BE2C (cell line): ENCODE measurements at places on chromosomes 6 and 20.

- DNase-seq, result peak; percentile 60
These were observed 34.3 kb upstream of the ZBP1 start for GRCh38 chr20:57654363-57654997.

GRCh38 chr6:129350278-129350677, 359.7 kb downstream of the ARHGAP18 start:
- DNase-seq, result no peak

GRCh38 chr6:106608080-106608668, 21.1 kb downstream of the RTN4IP1 start:
- peak; percentile 43 for DNase-seq

DNA sequence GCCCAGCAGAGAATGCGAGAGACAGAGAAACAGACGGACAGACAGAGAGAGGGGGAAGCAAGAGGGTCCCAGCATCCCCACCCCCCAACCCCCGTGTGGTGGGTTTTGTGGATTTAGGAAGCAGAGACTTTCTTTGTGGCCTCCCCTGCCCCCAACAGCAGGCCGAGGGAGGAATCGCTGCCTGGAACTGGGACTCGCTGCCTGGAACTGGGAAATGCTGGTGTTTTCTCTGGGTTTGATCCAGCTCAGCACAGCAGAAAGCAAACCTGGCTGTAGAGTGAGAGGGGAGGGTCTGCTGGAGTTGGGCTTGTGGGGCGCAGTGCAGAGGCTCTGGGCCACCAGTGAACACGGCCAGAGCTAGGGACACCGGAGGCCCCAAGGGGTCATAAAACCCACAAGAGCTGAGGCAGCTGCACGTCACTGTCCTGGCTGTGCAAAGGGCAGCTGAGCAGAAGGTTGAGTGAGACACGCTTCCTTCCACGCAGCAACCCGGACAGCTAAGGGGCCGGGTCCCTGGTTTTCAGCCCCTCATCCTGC, 181.8 kb downstream of the TAF4 start:
- no peak for DNase-seq

GRCh38 chr6:100426744-100427338, 37.9 kb downstream of the SIM1 start:
- no peak for DNase-seq

DNA sequence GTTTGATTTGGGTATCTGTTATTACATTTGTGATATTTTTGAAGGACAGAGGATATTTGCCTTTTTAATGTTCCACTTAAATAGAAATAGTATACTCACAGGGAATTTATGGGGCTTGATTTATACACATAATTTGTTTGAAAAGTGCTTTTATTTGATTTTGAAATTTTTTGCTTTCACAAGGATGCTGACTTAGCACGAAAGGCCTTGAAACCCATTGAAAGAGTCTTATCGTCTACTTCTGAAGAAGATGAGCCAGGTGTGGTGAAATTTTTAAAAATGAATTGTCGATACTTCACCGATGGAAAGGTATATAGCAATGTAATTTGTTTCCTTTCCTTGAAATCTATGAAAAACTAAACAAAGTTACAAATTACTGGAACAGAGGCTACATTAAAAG, 74.3 kb upstream of the HINT3 start:
- DNase-seq, result no peak

DNA sequence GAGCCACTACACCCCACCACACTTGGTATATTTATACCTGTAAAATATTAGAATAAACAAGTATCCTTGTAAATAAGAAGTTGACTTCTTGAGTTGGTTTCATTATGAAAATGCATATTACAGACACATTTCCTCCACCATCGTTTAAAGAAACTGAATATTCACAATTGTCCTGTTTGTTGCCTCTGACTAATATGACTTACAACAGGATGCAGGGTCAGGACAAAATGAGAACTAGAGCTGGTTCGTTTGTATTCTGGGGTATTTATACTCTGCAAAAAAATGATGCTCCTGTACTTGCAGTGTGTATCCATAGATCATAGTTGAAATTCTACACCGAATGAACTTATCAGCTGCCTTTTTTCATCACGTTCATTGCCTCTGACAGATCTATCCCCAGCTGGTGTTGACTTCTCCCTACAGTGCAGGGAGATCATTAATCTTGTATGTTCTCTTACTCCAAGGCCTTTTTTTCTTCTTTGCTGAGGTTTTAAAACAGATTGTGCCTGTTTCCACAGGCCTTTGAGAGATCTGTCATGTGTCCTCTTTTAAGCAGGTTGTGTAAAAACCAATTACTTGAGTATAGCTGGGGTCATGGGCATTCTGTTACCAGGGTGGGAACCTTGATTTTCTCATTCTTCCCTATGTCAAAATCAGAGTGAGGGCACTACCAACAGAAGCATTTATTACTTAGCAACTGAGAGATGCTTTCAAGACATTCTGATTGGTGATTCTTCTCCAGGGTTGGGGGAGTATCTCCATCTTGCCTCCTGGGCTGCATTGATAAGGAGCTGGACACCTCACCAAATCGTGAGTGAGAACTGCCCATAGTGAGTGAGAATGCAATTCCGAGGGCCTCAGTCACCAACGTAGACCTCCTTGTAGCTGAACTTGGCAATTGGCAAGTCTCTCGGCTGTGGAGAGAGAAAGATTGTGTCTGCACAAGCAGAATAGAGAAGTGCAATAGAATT, 78.8 kb upstream of the CD83 start:
- DNase-seq, result no peak

DNA sequence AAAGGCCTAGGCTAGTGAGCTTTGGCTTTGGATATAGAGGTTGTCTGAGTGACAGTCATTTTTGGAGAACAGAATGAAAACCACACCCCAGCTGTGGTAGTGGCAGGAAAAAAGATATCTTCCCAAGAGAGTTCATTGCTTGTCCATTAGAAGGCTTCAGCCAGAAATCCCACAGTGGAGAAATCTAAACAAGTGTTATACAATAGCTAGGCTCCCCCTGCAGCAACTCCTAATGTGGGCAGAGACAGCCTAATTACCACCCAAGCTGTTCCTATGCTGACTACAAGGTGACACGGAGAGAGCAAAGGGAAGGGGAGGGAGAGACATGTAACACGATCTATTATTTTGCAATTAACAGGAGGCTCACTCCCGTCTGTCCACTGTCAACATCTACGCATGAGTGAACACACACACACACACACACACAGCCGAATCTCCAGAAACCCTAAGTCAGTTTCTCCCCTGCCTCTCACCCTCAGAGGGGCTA, 147.5 kb upstream of the TCF21 start:
- no peak for DNase-seq

GRCh38 chr20:21554985-21555384, 41.1 kb upstream of the NKX2-2 start:
- no peak for DNase-seq

GRCh38 chr6:150751296-150751695, 114.2 kb upstream of the MTHFD1L start:
- DNase-seq, result no peak

GRCh38 chr6:113464960-113465359, 392.2 kb upstream of the MARCKS start:
- DNase-seq, result no peak

GRCh38 chr6:31877651-31878161, 1.1 kb downstream of the SLC44A4 start:
- DNase-seq, result no peak

- DNase-seq, result peak; percentile 39
These were observed 154.5 kb downstream of the MYLK4 start for GRCh38 chr6:2596222-2596621.

- no peak for DNase-seq
These were observed 618.7 kb downstream of the PKHD1 start for GRCh38 chr6:51468704-51469103.

GRCh38 chr6:157123234-157123633, 200.1 kb downstream of the TMEM242 start:
- DNase-seq, result no peak

DNA sequence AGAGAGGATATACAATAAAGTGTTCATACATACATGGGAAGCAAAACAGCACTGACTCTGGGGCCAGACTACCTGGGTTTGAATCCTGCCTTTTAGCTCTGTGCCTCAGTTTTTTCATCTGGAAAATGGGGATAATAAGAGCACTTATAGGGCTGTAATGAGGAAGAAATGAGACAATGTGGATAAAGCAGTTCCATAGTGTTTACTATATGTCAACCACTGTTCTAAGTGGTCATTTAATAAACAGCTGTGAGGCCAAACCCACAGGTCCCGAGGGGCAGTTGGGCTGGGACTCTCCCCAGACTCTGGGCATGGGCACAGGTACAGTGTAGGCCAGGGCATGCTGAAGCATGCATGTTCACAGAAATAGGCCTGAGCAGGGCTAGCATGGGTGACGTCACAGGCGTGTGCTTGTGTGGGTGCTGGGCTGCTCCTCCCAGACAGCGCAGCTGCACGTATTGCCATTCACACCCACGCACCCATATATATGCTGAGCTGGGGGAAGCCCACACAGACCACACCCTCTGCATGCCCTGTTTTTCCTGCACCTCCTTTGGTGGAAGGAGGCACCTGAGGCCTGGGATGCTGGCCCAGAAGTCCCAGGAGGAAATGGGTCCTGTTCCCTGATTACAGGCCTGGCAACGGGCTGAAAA, 3.5 kb upstream of the PLCG1 start:
- DNase-seq, result no peak

- DNase-seq, result no peak
These were observed 4.9 kb downstream of the GPR31 start for GRCh38 chr6:167152862-167153261.

- peak; percentile 38 for DNase-seq
These were observed at the start of gene RGL2 for GRCh38 chr6:33298773-33299236. Gene RGL2 (minus strand): TSS chr6:33298942. CDS start chr6:33298610, 332 bp downstream.

- no peak for DNase-seq
These were observed 30.2 kb downstream of the TGM3 start for GRCh38 chr20:2326046-2326445.
